Stimulated activated CD8-positive, alpha-beta memory T cell treated with anti-CD3 and anti-CD28 coated beads, Interleukin-7, amount 100 ng/mL, for 1 hour (primary cell): ENCODE measurements at places on chromosomes 11 and 22.

DNA sequence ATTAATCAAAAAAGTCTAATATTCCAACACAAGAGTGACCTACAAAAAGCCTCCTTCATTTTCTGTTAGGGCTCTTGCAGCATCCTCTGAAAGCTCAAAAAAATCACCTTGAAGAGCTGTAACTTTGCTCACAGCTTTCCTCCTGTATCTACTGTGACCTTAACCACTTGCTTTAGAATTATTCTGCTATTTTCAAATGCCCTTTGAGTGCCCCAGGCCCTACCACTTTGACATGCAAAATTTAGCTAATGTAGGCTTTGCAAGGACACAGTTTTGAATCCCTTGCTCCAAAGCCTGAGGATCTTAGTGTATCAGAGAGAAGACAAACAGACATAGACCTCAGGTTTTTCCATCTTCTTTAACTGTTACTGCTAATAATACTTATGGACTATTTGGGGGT, 253.1 kb downstream of the LRRC4C start:
- no peak for DNase-seq

GRCh38 chr11:45294499-45294898, 8.4 kb upstream of the SYT13 start:
- DNase-seq: no peak

DNA sequence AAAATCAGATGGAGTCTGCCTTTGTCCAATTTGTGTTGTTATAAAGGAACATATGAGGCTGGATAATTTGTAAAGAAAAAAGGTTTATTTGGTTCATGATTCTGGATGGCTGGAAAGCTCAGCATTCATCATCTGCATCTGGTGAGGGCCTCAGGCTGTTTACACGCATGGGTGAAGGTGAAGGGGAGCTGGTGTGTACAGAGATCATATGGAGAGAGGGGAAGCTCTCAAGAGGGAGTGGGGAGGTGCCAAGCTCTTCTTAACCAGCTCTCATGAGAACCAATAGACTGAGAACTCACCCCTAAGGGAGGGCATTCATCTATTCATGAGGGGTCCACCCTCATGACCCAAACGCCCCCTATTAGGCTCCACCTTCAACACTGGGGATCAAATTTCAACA, 40.0 kb downstream of the NEU3 start:
- DNase-seq: no peak

GRCh38 chr22:30829901-30830550, 135.4 kb downstream of the OSBP2 start:
- no peak for DNase-seq

DNA sequence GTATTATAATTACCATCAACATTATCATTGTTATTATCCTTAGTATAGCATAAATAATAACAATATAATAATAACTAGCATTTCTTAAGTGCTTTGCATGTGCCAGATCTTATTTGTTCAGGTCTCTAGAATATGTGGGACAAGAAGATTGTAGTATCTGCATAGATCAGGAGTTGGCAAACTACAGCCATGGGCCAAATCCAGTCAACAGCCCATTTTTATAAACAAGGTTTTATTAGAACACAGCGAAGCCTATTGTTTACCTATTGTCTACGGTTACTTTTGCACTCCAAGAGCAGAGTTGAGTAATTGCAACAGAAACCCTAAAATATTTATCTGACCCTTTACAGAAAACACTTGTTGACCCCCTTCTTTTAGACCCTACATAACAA, 81.4 kb downstream of the SLC1A2 start:
- DNase-seq: no peak

DNA sequence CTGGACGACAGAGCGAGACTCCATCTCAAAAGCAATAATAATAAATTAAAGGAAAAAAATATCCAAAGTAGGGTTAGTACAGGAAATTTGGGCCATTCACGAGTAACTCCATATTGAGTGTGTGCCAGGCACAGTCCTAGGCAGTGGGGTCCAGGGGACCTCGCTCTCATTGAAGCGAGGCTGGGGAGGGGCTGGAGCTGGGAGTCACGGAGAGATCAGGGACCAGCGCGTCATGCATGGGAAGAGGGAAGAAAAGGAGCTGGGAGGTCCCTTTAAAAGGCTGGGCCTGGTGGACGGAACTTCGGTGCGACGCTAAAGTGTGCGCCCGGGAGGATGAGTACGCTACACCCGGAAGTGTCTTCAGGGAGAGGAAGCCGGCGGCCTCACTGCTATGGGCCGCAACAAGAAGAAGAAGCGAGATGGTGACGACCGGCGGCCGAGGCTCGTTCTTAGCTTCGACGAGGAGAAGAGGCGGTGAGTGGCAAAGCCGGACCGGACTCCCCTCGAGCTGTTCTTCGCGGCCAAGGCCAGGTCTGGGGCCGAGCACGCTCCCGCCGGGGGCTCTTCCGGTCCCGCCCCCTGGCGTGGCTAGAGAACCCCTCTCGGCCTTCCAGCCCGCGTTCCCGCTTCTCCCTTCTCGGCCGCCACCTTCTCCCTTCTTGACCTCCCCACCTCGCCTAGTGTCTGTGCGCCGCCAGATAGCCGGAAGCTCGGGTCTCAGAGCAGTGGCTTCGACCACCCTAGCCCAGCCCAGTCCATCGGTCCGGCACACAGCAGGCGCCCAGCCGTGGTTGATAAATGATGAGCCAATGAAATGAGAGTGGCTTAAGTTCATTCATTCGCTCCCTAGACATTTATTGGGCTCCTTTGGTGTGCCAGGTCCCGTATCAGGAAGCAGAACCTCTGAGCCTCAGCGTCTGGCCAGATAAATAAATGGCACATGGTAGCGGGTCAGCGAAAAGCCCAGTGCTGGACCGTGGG, at the start of gene NOL12:
Gene NOL12, plus strand, starts transcription at position 342 of the 981 bp plus-strand sequence. Its CDS starts 50 bp downstream, at position 392.
- DNase-seq: peak; percentile 62

- DNase-seq: no peak
Observed at GRCh38 chr11:110631551-110631950, 80.7 kb downstream of the ARHGAP20 start.

- DNase-seq: no peak
Observed at GRCh38 chr11:44979543-44980399, 29.1 kb upstream of the TP53I11 start.

GRCh38 chr11:21514316-21514715, 678.6 kb upstream of the ANO5 start:
- DNase-seq: no peak

DNA sequence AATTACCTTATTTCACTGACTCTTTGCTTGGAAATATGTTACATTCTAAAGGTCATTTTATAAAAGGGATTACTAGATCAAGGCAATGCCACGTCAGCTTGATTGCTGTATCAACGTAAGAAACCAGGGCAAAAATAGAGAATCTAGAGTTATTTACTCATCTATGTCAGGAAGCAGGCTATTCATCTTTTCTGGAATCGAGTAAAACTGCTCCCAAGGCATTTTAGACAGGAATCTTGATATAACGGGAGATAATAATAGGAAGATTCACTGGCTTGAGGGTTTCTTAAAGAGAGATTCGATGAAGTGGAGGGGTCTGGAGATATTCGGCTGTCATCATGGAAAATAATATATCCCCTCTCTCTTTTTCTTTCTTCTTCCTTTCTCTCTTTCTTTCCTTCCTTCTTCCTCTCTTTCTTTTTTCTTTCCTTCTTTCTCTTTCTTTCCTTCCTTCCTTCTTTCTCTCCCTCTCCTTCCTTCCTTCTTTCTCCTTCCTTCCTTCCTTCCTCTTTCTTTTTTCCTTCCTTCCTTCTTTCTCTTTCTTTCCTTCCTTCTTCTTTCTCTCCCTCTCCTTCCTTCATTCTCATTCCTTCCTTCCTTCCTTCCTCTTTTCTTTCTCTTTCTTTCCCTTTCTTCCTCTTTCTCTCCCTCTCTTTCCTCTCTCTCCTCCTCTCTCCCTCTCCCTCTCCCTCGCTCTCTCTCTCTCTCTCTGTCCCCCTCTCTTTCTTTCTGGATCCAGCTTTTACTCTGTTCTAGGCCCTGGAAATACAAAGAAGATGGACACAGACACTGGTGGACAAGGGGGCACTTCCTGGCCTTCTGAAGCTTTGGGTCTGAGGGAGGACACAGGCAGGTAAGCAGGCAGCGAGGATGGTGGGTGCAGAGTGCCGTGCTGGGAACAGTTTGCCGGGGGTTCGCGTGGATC, 18.1 kb upstream of the RASD2 start:
- DNase-seq: no peak

GRCh38 chr11:125995313-125995712, 49.5 kb downstream of the VSIG10L2 start:
- DNase-seq: no peak

GRCh38 chr11:16193897-16194381, 162.4 kb downstream of the SOX6 start:
- no peak for DNase-seq

DNA sequence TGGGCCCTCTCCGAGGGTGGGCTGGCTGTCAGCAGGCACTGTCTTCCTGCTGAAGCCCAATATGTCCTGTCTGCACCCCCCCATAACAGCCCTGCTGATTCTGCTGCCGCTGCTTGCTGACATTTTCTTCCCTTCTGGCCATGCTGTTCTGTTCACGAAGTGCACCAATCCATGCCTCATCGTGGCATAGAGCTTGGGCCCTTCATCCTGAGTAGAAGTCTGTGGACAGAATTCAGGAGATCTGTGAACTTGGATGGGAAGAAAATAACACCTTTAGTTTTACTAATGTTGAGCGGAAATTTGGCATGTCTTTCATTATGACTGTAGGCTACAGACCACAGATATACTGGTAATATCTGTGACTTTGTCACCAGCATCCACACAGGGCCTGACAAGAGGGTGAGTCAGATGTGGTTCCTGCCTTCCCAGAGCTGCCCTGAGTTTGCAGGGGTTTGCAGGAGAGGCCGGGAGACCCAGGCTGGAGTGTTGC, 14.1 kb upstream of the KIAA0930 start:
- no peak for DNase-seq

- no peak for DNase-seq
Observed at GRCh38 chr11:288478-289397, at the start of gene PGGHG. PGGHG (plus strand) TSS chr11:289126; CDS start chr11:289817, 691 bp downstream.

GRCh38 chr11:66146940-66147339, 76.9 kb downstream of the PACS1 start:
- no peak for DNase-seq

DNA sequence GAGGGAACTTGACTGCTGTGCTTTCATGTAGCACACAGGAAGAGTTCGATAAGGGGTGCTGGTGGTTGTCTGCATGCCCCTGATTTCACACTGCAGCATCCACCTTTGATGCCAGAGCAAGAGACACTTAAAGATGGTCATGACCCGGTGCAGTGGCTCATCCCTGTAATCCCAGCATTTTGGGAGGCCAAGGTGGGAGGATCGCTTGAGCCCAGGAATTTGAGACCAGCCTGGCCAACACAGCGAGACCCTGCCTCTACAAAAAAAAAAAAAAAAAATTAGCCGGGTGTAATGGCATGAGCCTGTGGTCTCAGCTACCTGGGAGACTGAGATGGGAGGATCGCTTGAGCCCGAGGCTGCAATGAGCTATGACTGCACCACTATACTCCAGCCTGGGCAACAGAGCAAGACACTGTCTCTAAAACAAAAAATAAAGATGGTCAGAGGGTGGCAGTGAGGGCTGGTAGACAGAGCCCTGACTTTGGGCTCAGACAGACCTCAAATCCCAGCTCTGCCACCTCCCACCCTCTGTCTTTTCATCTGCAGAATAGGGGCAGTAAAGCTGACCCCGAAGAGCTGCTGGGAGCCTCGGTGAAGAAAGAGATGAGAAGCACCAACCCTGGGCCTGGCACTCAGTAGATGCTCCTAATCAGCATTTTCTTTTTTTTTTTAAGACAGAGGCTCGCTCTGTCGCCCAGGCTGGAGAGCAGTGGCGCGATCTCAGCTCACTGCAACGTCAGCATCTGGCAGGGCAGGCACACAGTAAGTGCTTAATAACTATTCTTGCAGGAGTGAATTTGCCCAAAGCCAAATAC, 17.7 kb downstream of the VWCE start:
- no peak for DNase-seq

DNA sequence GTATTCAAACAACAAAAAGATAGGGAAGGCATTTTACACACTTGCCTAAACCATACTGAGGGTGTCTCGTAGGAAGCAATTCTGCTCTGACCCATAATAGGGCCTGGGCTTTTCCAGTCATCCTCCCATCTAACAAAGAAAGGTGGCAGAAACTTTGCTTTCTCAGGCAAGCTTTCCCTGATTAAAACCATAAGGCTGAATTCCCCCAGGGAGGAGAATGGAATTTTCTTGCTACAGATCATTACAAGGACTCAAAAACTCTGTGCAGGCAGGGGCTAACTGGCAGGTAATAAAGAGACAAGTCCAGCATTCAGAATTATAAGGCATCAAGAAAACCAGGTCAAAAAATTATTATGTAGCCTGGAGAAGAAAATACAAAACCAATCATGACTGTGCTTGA, 90.4 kb downstream of the RBFOX2 start:
- DNase-seq: no peak
